ENCODE measurements at places on chromosomes 3 and 15.

GRCh38 chr3:71759401-71759800 is 5.7 kb downstream of the GPR27 start:
- DNase-seq, result no peak

- DNase-seq, result no peak
These were observed 62.3 kb downstream of the ADCY5 start for GRCh38 chr3:123386477-123387040.

DNA sequence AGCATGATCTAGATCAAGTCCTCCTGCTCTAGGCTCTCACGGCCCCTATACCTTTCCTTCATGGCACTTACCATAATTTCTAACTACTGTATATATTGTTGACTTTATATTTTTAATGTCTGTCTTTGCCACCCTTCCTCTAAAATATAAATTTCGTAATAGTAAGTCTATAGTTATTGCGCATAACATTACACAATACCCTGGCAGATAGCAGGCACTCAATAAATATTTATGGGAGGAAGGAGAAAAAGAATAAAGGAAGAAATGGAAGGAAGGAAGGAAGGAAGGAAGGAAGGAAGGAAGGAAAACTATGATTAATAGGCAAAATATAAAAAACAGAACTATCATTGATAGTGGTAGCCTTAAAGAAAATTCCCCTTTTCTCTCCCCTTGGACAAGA is 190.3 kb upstream of the LMCD1 start:
- DNase-seq, result no peak

DNA sequence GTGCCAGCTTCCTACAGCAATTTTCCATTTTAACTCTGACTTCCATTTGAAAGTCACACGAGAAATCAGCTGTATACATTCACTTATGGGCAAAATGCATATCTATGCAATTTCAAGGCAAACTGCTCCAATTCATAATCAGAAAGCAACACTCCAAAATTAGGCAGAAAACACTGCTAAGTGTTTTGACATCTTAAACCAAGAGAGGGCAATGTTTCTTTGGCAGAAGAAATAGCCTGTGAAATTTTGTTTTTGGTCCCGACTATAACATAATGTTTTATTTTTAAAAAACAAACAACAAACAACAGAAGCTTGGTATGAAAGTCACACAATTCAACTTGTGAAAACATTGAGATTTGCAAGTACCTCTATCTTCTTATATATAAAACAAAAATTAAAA is 42.6 kb downstream of the GOLIM4 start:
- no peak for DNase-seq

DNA sequence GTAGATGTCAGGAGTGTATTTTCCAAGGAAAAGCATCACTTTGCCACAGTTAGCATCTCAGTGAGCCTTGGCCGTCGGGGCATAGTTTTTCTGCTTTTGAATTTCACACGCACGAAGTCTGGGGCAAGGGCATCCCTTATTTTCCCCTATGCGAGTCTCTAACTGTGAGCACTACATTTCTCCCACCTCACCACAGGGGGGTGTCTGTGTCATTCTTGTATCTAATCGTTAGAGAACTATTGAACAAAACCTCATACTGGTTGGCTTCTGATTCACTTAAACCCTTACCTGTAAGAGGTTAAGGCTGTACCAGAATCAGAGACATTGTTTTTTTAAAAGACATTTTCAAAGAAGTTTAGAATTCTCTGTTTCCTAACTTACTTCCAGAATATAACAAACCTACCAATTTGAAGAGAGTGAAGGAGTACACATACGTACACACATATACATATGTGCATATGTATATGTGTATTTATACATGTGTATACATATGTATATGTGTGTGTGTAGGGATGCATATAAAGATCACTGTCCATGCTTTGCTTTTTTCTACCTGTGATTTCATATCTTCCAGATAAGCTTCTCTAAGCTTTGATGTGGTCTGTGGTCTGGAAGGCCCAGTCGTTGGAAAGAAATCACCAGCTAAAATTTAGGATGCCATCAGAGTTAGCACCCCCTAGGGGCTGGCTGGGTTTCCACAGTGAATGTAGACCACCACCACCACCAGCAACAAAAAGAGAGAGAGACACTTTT is 49.4 kb downstream of the MYZAP start:
- no peak for DNase-seq
